ENCODE measurements at places on chromosomes 1 and 21.

DNA sequence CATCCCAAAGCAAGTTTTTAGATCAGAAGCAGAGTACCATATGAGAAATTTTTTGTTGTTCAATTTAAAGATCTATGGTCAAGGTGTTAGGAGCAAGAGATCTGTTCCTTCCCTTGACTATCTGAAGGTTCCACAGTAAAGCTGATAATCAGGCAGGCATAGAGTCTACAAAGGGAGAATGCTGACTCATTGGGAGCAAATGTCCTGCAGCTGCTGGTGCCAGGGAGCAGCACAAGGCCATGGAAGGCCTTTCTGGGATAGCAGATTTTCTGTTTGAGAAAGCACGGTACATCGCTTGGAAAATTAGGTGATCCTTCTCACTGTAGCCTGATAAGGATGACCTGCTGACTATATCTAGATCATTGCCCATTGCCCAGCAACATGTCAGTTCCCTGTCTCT is 210.1 kb upstream of the C1orf87 start:
- no peak for DNase-seq

DNA sequence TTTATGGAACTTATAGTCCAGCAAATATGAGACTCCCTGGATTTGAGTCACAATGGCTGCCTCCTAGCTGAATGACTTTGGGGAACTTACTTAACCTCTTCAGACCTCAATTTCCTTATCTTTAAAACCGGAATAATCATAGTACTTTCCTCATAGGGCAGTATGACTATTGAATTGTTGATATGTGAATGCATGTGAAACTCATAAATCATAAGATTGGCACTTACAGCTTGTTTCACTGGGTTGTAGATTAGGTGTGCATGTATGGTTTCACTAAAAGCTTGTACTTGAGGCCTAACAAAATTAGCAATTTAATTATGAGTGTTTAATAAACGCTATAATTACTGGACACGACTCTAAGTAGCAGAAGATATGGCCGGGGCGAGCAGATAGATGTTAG is 72.5 kb downstream of the ST6GALNAC5 start:
- DNase-seq = no peak

DNA sequence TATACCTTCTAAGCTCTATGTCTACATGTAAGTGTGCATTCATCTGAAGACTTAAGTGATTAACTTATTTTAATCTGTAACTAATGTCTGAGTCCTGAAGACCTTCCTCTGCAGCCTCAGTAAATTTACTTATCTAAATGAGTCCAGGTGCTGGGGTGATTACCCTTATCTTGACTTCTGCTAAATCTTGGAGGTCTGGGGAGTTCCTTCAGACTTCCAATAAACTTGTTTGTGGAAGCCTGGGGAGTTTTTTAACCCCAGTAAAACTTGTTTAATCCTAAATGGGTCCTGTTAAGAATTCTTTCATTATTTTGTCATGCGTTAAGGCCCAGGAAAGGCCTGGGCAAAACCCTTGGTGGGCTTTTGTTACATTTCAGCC is 37.0 kb downstream of the RSPH1 start:
- no peak for DNase-seq

DNA sequence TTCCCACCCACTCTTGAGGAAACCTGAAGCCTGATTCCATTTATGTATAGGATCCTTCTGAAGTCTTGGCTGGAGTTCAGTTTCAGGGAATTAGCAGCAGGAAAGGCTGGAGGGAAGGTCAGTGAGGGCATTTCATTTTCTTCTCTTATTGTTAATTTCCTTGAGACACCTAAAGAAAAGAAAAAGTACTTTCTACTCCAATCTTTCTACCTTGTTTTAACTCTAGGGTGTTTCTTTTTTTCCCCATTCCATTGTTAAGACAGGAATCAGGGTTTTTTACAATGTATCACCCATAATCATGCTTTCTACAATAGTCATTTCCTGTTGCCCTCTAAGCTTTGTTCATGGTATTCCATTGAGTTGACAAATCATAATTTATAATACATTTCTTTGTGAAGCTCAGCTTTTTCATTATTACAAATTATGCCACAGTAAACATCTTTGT is 27.4 kb downstream of the SNRPE start:
- peak; percentile 81 for DNase-seq

GRCh38 chr1:6588893-6589520 is 9.2 kb downstream of the ZBTB48 start:
- DNase-seq = no peak

- no peak for DNase-seq
Measured at GRCh38 chr1:71950579-71950978, 331.8 kb downstream of the NEGR1 start.

DNA sequence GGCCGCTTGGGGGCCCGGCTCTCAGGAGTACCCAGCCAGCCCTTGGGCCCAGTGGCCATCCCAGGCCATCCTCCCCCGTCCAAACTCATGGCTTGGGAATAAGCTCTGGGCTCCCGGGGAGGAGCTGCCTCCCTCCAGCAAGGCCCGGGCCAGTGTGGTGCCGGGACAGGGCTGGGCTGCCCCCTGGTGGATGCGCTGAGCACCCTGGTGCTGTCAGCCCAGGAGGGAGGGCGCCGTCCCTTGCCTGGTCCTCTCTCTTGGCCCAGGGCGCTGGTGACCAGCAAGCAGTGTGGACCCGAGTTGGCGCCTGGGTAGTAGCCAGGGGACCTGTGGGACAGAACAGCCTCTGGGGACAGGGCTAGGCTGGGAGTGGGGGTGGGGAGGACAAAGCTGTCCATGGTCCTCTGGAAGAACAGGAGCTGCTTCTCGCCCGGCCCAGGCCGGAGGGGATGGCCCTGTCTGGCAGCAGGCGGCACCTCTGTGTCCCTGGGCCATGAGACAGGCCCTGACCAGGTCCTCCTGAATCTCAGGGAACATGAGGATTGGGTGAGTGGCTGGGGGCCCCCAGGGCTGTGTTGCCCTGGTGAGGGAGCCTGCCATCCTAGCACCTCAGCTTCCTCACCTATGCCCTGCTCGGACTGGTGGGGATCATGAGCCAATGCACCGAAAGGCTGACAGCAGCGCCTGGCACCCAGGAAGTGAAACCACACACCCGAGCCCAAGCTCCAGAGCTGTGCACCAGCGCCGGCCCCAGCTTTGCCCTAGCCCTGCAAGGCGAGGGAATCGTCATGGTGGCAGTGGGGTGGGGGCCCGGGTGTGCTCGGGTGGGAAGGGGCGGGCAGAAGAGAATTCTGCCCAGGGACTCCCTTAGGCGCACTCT is 9.4 kb downstream of the MORN1 start:
- DNase-seq = peak; percentile 67

DNA sequence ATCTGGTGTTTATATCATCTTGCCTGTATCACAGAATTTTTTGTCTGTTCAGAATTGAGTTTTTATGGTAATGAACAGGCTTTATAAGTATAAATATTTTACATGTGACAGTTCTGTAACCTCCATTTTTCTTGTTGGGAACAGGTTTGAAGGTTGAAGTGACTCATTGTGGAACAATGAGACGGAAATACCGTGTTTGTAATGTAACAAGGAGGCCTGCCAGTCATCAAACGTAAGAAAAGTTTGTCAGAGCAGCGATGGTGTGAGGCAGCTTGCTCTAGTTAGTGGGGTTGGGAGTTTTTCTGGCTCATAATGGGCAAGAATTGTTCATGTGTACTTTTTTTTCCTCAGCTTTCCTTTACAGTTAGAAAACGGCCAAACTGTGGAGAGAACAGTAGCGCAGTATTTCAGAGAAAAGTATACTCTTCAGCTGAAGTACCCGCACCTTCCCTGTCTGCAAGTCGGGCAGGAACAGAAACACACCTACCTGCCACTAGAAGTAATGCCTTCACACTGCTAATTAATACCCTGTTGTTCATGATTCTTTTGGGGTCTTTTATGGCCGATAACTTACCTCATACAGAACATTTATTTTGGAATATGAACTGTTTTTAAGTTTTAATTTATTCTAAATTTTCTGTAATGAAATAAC is 75.2 kb upstream of the TEKT2 start:
- peak; percentile 70 for DNase-seq

DNA sequence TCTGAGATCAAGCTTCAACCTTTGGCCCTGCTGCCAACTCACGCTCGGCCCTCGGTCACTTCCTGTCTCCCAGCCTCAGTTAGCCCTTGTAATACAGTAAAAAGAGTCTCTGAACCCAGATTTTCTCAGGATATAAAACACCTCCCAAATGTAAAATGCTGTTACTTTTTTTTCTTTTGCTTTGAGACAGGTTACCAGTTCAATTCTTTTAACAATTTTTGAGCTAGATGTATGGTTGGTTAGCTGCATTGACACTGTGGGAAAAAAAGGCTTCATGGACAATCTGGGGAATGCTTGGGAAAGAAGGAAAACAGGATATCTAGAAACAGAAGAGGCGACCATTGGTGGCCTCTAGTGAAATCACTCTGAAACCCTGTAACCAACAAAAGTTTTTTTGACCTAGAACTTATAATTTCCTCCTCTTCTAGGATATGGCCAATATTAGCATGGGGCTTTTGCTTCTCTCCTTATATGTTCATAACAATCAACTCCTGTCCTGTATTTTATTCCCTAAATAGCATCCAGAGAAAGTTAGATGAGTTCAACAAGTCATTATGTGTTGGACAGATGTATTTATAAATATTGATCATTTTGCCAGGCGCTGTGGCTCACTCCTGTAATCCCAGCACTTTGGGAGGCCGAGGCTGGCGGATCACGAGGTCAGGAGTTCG is 1.3 kb downstream of the CMPK1 start:
- DNase-seq = peak; percentile 3

DNA sequence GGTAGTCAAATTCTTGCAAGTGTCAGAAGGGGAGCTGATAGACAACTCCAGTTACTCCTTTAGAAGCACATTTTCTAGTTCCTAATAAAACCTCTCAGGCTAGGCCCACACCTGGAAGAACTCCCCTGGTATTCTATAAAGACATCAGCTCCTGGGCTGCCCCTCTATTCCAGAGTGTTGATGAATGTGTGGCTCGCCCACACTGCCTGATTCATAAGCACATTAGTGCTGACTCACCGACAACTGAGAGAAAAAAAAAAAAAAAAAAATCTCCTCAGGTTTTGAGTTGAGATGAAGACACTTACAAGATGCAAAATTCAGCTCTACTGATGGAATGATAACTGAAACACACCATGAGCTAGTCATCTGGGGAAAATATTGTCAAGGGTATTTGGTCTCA is 188.1 kb downstream of the TNR start:
- DNase-seq = peak; percentile 12

DNA sequence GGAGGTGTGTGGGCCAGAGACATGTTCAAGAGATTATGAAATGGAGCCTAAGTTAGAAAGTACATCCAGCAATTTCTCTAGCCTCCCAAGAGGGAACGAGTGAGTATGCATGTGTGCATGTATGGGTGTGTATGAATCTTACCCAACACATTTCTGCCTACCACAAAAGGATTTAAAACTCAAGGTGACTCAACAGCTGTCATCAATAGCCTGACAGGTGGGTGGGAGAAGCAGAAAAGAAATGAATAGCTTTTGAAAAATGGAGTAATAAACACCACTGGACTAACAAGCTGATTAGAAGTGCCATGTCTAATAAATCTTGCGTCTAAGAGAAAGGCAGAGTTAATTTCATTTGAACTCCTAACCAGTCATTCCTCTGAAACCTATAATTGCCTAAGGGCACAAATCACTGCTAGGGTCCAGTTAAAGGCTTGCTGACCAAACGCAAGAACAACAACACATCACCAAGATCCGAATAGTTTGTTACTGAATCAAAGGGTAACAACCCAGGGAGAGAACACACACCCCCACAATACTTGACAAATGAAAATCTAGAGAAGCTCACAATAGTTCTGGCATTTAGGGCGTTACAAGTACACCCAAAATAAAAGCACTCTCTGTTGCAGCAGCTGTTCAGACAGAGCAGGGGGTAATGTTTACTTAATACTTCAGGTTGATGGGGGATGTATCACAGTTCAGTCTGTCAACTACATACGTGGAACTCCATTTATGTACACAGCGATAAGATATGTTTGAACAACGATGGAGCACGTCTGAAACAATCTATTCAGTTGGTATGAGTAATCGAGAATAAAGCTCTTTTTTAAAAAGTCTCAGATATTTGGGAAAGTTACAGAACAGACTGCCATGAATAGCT is 1.4 kb downstream of the KIAA0319L start:
- peak; percentile 63 for DNase-seq

DNA sequence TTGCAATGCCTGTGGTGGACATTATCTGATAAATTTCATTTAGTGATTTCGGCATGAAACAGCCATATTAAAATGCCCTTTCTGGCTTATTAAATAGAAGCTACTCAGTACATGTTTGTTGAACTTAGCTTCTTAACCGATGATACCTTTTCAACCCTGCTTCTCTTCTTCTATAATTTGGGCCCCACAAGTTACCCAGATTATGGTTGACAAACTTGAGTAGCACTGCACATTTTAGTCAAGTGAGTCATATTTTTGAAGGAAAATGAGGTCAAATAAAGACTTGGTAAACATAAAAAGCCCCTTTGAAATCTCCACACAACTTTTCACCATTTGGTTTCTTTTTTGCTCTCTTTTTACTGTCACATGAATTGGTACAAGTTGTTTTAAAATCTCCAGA is 33.8 kb downstream of the GIPC2 start:
- peak; percentile 56 for DNase-seq

GRCh38 chr1:225479341-225479740 is 51.5 kb upstream of the LBR start:
- DNase-seq = no peak

DNA sequence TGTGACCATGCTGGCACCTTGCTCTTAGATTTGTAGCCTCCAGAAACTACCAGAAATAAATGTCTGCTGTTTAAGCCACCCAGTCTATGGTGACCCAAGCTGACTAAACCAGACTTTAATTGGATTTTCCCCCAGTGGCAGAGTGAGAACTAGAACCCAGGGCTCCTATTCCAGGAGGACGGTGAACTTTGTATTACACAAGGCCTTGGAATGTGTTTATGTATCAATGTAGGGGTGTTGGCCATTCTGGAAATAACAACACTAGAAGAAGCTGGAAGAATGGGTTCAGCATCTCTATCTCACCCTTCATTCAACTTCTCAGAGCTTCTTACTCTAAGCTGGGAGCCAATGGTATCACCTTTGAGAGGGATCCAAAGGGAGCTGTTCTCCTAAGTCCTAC is 37.0 kb downstream of the ARHGEF11 start:
- DNase-seq = no peak

Data from fibroblast of skin of right biceps (primary cell).